Activated T-cell treated with anti-CD3 and anti-CD28 coated beads, Interleukin-2, amount 50 U/mL, for 4 hours (primary cell): ENCODE measurements at places on chromosomes 12 and 14. TPM values are rescaled to one million over a fixed set of nuclear protein-coding genes. Genes with fewer than 3 reads are reported as not detected.

The GZMH gene
- total RNA-seq: 34.7 TPM

The PTPN21 gene
- total RNA-seq: 0.45 TPM

The ATL1 gene
- 0.79 TPM for total RNA-seq

The RNASE1 gene
- total RNA-seq: 0.78 TPM

The UNG gene
- total RNA-seq: 134 TPM

The NGB gene
- not detected for total RNA-seq

The STRN3 gene
- 23.3 TPM for total RNA-seq

The C12orf56 gene
- total RNA-seq: not detected

The HIP1R gene
- 32.1 TPM for total RNA-seq

The ZNF641 gene
- 8.3 TPM for total RNA-seq

The CRIP1 gene
- 33.5 TPM for total RNA-seq

The SNAPC1 gene
- 13.0 TPM for total RNA-seq

The ERO1A gene
- total RNA-seq: 112 TPM

The GUCY2C gene
- not detected for total RNA-seq
